Stimulated activated CD8-positive, alpha-beta memory T cell treated with anti-CD3 and anti-CD28 coated beads, Interleukin-7, amount 100 ng/mL, for 1 hour (primary cell): ENCODE measurements at places on chromosomes 7 and 10.

DNA sequence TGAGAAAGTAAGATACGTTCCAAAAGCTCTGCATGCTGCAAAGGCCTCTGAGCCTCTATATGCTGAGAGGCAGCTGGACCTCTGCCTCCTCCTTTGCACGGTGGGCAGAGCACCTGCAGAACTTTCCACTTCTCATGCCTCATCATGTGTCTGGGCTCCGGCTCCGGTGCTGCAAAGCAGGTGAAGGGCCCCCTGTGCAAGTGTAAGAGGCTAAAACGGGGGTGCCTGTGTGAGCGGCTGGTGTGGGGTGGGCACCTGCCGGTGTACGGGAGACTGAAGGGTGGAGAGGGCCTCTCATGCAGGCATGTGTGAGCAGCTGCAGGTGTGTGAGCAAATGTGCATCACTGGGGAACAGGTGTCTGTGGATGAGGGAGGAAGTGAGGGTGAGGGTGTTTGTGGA, 121.0 kb downstream of the KCNMA1 start:
- DNase-seq, result no peak

- no peak for DNase-seq
Observed at GRCh38 chr7:5216931-5217330, 26.9 kb downstream of the WIPI2 start.

GRCh38 chr7:123398921-123399320, 135.5 kb downstream of the IQUB start:
- DNase-seq, result no peak

- DNase-seq, result no peak
Observed at GRCh38 chr10:112721080-112721698, 228.9 kb upstream of the TCF7L2 start.

GRCh38 chr7:20557116-20557515, 58.4 kb upstream of the ABCB5 start:
- DNase-seq, result no peak

GRCh38 chr7:150876817-150877526, 24.7 kb downstream of the AOC1 start:
- DNase-seq, result peak; percentile 13

DNA sequence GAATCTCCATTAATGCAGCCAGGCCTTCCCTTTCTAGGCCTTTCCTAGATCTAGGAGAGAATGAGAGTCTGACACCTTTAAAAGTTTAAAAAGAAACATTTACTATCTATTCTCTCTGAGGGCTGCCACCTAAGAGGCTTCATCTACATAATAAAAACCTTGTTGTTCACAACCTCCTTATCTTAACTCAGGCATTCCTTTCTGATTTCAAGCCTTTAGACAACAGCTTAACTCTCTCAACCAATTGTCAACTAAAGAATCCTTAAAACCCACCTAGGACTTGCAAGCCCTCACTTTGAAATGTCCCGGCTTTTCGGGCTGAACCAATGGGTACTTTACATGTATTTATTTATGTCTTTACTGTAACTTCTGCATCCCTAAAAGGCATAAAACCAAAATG, 64.3 kb upstream of the RET start:
- DNase-seq, result no peak

GRCh38 chr10:74875966-74876365, 49.6 kb downstream of the KAT6B start:
- DNase-seq, result no peak

- DNase-seq, result no peak
Observed at GRCh38 chr7:128878226-128879105, 15.8 kb downstream of the ATP6V1F start.

DNA sequence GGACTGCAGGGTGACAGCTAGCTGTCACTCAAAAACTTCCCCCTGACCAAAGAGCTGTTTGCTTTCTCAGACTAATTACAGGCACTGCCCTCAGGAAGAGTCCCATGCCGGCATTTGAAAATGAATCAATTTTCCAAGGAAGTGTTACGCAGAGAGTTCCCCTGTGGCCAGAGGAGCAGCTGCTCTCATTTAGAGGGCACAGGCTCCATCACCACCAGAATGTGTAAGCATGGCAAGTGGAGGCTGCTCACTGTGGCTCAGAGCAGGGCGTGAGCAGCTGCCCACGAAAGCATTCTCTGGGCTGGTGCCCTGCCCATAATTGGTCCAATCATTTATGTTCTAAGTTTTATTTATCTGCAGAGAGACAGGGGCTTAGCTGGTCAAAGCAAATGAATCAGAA, 202.2 kb downstream of the RAMP3 start:
- no peak for DNase-seq

DNA sequence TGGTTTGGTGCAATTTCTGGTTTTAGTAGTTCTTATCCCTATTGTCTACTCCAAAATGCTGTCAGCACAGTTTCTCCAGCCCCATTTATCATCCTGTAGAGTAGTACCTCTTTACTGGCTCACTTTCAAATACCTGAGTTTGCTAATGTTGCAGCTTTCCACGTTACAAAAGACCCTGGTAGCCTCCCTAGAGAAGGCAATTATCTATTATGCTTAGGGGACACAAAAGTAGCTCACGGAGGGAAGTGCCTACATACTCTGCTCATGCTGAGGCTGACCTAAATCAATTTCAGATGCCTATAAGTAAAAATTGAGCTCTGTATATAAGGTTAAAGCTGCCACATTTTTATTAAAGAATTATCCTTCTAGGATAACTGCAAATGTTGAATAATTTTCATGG, 603.6 kb downstream of the CNTNAP2 start:
- no peak for DNase-seq

DNA sequence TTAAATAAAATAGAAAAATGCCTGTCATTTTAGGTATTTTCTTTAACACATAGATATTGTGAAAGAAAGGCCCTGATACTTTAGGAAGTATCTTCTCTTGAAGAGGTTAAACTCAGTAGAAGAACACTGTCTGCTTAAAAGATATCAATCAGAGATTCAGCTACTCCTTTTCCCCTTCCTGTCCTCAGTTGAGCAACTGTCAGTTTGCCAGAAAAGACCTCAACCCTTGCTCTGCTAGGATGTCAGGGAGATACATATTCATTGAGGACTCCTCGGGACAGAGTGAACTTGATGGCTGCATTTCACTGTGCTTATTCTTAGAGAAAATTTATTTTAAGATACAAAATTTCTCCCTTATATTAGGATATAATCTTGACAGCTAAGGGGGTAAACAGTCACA, 173.6 kb upstream of the CACNA2D1 start:
- DNase-seq, result no peak
